ENCODE measurements at places on chromosomes 11 and 22. TPM values are rescaled to one million over a fixed set of nuclear protein-coding genes. Genes with fewer than 3 reads are reported as not detected.

DNA sequence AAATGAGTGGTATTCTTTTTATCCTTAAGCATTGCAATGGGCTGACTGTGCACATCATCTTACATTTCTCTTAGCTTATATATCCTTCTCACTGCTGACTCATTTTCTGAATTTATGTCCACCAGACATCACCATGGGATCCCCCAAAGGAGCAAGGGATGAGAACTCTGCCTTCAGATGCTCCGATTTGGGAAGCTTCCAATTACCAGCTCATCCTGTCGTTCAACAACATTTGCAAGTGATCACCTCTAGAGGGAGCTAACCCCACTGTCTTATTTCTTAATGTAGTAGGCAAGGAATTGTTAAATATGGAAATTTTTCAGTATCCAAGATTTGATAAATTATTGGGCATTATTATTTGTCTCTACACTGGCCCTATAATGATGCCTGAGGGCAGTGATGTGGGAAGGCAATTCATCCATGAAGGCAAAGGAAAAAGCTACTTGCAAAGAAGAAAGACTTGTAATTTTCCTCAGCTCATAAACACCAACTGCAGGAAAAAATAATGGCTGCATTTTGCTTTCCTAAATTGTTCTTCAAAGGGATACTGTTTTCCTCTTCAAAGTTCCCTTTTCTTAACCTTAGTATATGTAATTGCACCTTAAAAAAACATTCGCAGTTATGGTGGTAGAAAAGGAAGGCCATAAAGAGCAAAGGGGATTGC lies 102.4 kb upstream of the FSHB start:
- DNase-seq: no peak

- no peak for DNase-seq
Observed at GRCh38 chr11:119572481-119573424, 149.8 kb upstream of the THY1 start.

DNA sequence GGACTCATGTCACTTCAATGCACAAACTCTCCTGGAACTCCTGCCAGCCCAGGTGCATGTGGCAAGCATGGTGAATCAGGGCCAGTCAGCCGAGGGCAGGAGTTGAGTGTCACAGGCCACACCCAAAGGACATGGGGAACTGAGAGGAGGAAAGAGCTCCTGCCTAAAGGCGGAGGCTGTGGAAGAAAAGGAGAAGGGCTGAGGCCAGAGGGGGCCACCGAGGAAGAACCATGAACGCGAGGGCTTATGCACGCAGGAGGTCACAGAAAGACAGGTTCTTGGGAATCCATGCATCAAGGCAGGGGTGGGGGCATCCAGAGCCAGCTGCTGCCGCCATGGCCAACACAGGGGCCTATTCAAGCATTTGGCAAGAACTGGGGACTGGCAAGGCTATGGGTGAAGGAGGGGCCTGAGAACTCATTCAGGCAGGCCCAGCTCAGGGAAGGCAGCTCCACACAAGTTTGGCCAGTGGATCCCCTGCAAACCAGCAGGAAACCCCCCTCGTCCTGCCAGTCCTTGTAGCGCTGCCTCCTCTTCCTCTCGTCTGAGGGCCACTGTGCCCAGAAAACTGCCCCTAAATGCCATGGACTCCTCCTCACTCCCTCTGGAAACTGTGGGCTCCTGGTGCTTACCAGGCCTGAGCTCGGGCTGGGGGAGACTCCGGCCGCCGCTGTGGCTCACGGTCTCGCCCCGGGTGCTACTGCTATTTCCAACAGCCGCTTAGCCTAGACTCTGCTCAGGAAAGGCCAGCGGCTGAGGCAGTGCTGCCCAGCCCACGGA lies 15.4 kb downstream of the PPM1F start:
- DNase-seq: no peak

- DNase-seq: no peak
Observed at GRCh38 chr11:65700399-65700798, 11.7 kb upstream of the KAT5 start.

GRCh38 chr22:42912059-42912458 lies 55.0 kb upstream of the ARFGAP3 start:
- no peak for DNase-seq

DNA sequence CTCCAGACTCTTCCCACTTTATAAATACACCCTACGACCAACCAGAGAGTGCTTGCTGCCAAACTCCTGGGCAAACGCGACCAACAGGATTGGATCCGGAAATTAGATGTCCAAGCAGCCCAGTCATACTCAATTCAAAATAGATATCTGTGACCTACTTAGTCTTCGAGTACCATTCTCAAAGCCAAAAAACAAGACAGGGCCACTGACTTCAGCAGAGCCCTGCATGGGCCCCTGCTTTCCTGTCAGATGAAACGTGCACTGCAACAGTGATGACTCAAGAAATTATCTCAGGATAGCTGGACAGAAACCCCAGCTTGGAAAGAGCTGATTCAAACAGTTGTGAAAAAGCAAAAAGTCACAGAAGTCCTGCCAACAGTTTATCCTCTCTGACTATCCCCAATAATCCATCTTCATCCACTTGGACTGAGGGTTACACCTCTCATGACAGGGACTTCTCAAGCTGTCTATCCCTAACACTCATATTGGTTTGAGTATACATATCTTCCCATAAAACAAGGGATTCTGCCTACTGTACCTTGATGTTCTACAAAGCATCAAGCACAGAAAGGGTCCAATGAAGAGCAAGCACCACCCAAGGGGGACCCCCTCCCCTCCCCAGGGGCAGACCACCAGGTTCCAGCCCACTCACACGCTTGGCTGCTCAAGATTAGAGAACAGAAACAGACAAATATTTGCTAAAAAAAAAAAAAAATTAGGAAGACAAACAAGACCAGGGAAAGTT lies 17.4 kb downstream of the SMCO4 start:
- DNase-seq: no peak

DNA sequence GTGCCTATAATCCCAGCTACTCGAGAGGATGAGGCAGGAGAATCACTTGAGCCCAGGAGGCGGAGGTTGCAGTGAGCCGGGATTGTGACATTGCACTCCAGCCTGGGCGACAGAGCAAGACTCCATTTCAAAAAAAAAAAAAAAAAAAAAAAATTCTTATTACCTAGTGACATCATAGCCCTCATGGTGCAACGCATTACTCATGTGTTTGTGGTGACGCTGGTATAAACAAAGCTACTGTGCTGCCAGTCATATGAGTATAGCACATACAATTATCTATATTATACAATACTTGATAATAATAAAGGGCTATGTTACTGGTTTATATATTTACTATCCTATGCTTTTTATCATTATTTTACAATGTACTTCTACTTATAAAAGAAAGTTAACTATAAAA lies 41.2 kb downstream of the OR2AT4 start:
- DNase-seq: no peak

DNA sequence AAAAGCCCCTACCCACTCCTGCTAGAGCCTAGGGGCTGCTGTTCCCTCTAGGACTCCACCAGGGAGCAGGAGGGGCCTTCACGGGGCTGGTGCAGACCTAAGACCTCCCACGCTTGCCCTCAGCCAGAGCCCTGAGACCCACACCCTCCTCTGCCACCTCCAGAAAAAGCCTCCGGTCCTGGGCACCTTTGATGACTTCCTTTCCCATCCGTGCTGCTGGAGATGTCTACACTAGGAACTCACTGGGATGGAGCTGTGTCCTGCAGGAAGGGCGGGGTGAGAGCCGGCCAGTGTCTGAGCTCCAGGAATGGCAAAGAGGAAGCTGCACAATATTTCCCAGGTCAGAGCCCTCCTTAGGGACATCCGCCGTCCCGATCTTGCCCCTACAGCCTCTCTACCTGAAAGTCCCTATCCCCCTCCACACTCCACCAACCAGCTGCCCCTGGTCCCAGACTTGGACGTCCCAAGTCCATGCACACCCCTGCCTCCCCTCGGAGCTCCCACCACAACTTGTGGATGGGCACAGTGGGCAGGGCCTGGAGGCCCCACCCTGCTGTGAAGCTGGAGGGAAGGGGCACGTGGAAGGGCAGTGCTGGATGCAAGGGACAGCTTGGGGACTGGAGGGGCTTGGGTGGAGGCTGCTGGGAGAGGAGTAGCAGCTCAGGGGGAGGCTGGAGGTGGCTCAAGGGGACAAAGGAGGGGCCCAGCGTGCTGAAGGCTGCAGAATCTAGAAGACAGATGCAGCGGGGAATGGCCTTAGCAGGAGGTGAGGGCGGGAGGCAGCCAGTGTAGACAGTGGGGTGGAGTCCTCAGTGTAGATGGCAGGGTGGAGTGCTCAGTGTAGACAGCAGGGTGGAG lies 13.5 kb upstream of the LRP5 start:
- no peak for DNase-seq

- DNase-seq: no peak
Observed at GRCh38 chr11:132943706-132944568, 588.4 kb downstream of the OPCML start.

- DNase-seq: no peak
Observed at GRCh38 chr11:129251067-129251466, 58.9 kb upstream of the ARHGAP32 start.

DNA sequence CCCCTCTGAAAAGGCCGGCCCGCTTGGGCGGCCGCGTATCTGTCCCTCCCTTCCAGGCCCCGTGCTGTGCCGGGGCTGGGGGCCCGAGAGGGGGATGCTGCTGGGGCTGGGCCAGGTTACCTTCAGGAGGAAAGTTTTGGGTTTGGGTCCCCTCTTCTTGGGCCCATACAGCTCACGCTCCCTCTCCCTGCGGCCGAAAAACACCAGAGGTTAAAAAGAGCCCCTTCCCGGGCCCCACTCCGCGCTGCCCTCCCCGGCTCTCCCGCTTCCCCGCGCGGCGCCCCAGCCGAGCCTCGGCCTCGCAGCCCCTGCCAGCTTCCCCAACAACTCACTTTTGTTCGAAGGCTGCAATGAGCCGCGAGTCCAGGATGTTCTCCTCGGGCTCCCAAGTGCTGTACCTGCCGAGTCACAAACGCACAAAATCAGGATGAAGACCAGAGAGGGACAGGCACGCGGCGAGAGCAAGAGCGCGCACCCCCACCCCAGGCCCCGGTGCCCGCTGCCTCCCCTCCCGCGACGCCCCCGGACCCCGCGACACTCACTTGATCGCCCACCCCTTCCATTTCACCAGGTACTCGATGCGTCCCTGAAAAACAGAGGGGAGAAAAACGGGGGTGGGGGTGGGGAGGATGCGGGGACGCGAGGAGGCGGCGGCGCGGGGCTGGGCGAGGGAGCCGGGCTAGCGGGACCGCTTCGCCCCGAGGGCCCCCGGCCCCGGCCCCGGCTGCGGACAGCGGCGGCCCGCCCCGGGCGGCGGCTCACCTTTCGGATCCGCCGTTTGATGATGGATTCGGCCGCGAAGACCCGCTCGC lies 450 bp downstream of the CBX6 start:
- DNase-seq: peak; percentile 73

- DNase-seq: no peak
Observed at GRCh38 chr11:4643076-4643475, 706 bp upstream of the OR51E1 start.

DNA sequence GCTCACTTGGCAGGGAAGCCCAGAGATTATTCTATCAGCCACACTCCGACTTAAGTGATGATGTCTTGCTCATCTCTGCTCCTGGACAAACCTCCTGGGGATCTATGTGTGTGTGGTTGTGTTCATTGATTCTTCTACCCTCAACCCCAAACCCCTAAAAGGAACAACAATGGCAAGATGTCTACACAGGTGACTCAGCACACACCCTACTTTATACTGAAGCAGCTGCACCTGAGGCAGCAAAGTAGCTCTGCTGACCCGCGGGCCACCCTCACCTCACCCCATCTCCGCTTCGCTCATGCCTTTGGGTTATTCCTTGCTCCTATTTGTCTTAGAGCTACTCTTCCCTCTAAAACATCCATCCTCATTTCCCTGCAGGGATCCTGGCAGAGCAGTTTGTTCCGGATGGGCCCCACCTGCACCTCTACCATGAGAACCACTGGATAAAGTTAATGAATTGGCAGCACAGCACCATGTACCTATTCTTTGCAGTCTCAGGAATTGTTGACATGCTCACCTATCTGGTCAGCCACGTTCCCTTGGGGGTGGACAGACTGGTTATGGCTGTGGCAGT lies 38.7 kb downstream of the TMEM45B start:
- DNase-seq: no peak

DNA sequence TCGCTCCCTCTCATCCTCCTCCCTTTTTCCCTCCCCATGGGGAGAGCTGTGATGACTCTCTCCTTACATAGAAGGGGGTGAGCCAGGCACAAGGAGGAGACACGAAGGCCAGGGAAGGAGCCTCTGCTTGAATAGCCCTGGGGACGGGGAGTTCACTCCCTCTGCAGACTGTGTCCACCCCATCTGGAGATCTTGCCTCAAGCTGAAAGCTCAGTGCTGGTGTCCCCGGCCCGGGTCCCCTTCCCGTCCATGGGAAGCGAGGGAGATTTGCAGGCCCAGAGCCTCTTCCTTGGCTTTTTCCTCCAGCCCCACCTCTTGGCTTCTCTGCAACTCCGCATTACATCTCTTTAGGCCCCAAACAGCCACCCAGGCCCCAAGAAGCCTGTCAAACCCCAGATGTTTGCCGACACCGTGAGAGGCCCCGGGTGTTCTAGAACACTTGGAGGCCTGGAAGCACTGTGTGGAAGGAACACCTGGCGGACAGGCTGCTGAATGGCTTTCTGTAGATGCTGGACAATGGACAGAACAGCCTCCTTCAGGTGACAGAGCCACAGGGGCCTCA lies 32.3 kb downstream of the LINC01488 start:
- DNase-seq: peak; percentile 39

GRCh38 chr11:2382129-2382517 lies 5.0 kb downstream of the CD81 start:
- DNase-seq: peak; percentile 66

KRTAP5-1 gene
- not detected for total RNA-seq

SEC14L2 gene
- 5.1 TPM for total RNA-seq

APLP2 gene
- total RNA-seq: 258 TPM

EI24 gene
- 74.5 TPM for total RNA-seq

ZC3H7B gene
- 24.3 TPM for total RNA-seq

PRDX5 gene
- total RNA-seq: 269 TPM

ARHGEF17 gene
- total RNA-seq: 38.2 TPM

CDK2AP2 gene
- 32.9 TPM for total RNA-seq

KRTAP5-2 gene
- not detected for total RNA-seq

SLC17A6 gene
- total RNA-seq: not detected

KCNQ1 gene
- 3.2 TPM for total RNA-seq
